Fibroblast of skin of right quadriceps (primary cell): ENCODE measurements at places on chromosomes 1 and 21.
A peak's percentile ranks its signal among the peaks of the same experiment; 100 is the strongest.

- no peak for DNase-seq
Measured at GRCh38 chr1:220222939-220223338, 49.3 kb downstream of the RAB3GAP2 start.

GRCh38 chr1:31792116-31792515 is 23.7 kb downstream of the SPOCD1 start:
- DNase-seq = no peak

DNA sequence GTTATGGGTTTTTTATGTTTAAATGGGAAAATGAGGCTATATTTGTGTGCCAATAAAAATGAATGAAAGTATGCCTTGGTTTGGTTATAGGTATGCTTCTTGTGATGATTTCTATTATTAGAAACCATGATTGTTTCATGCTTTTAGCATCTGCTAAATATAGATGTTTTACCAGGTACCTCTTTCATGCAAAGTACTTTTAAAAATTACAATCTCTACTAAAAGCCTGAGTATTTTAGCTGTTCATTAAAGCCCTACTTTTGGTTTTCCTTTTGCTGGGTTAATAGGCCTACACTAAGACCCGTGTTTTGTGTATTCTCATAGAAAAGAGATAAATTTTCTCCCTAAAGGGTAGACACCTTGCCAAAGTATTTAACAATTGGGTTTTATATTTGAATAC is 32.0 kb downstream of the MTF2 start:
- DNase-seq = no peak

- DNase-seq = no peak
Measured at GRCh38 chr1:180588121-180588520, 29.4 kb downstream of the OVAAL start.

GRCh38 chr1:28162151-28162550 is 14.3 kb downstream of the PTAFR start:
- DNase-seq = no peak

GRCh38 chr1:193416226-193417024 is 230.0 kb upstream of the B3GALT2 start:
- DNase-seq = no peak

GRCh38 chr1:212182579-212182978 is 102.6 kb upstream of the PPP2R5A start:
- DNase-seq = no peak

DNA sequence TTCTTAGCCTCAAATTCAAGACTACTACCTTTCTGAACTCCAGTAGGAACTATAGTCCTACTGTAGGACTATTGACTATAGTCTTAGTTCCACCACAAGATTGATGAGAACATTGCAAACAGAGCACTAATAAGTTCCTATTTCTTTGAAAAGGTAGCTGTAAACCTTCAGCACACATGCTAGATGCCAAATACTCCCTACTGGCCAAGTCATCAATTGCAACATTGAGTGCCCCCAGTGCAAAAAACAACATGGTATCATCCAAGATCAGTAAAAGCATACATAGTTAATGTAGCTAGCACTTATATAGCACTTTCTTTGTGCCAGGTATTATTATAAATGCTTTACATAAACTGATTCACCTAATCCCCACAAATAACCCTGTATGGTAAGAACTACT is 99.8 kb downstream of the MRPL39 start:
- DNase-seq = no peak

- peak; percentile 90 for DNase-seq
Measured at GRCh38 chr1:8463144-8463927, 145.4 kb downstream of the SLC45A1 start.

DNA sequence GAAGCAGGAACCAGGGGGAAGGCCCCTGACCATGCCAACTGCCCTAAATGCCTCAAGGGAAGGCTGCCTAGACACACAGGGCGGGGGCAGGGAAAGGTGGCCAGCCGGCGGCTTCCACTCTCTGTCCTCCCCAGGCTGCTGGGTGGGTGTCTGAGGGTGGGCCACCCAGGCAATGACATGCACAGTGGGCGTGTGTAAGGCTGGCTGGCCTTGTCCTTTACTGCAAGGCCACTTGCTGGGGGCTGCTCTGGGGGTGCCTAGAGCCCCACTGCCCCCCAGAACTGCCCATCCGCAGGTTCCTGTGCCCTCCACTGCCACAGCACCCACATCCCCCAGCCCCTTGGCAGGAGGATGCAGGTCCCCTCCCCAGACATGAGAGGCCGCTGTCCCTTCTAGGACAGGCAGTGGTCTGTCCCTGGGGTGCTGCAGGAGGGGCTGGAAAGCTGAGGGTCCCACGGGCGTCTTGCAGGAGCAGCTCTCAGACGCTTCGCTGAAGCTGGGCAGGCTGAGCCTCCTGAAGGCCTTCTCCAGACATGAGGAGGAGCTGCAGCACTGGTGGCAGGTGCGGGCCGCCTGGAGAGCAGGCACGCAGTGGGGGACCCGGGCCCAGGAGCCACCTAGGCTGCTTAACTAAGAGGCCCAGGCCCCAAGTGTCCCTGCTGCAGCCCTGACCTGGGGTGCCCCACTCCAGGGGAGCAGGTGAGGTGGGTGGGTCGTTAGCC is 10.1 kb downstream of the CCDC27 start:
- DNase-seq = no peak

DNA sequence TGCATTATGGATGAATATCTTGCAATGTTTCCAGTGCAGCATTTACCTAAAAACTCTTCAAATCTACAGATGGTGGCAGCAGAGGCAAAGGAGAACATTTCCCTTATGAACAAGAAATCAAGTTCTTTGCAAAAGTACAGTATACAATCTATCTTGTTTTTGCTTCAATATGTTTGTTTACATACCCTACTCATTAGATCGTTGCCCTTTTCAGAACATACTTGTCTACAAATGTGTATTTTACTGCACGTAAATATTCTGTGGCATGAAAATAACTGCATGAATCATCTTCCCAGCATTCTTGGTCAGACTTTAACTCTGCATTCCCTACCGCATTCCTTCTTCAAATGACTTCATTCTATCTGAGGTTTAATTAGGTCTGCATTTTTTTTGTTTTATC is 212.7 kb downstream of the ZP4 start:
- DNase-seq = peak; percentile 75

- DNase-seq = no peak
Measured at GRCh38 chr1:227175611-227176010, 142.7 kb downstream of the CDC42BPA start.

- DNase-seq = no peak
Measured at GRCh38 chr1:229657993-229658755, 32.1 kb downstream of the URB2 start.

DNA sequence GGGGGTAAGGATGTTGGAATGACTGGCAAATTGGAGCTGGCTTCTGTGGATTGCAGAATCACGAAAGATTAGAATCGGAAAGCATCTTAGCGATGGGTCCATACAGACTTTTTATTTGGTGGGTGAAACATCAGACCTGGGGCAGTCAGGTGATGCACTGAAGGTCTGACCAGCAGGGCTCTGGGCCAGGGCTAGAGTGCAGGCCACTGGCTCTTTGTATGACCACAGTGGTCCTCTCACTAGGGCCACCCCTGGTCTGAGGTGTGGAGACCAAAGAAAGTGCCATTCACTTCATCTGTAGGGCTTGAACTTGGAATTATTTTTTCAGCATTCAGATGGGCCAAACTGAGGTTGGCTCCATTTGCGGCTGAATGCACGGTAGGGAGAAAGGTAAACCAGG is 306.4 kb downstream of the RPS6KC1 start:
- no peak for DNase-seq

DNA sequence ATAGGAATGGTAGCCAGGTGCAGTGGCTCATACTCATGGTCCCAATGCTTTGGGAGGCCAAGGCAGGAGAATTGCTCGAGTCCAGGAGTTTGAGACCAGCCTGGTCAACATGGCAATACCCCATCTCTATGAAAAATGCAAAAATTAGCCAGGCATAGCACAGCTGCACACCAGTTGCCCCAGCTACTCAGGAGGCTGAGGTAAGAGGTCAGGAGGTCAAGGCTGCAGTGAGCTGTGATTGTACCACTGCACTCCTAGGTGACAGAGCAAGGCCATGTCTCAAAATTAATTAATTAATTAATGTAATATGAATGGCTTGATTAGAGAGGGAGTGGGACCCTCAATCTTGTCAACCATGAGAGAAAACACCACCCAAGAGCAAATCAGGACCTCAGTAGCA is 198.7 kb upstream of the DUSP10 start:
- DNase-seq = no peak

DNA sequence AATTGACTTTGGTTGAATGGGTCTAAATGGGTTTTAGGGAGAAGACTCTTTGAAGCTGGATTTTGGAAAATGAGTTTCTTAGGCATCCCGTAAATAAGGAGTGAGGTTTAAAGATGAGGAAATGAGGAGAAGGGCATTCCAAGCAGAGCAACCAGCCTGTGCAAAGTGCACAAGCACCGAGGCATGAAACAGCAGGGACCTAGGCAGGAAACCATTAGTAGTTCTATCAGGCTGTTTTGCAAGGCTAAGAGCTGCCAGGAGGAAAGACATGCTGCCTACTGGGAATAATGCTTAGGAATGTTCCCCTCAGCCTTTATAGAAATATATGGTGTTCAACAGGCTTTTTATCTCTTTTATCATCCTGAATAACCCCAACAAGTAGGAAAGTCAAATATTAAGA is 153.1 kb upstream of the FGGY start:
- peak; percentile 71 for DNase-seq

DNA sequence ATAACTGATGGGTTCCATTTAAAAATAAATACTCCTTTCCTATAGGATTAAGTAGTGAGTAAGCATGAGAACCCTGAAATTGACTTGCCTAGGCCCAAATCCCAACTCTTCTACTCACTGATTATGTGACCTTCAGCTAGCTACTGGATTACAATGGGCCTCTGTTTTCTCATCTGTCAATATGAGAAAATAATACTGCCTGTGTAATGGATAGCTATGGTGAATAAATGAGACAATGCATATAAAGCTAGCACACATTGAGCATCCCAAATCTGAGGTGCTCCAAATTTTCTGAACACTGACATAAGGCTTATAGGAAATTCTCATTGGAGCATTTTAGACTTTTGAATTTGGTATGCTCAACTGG is 5.3 kb upstream of the LRRC8C start:
- no peak for DNase-seq

DNA sequence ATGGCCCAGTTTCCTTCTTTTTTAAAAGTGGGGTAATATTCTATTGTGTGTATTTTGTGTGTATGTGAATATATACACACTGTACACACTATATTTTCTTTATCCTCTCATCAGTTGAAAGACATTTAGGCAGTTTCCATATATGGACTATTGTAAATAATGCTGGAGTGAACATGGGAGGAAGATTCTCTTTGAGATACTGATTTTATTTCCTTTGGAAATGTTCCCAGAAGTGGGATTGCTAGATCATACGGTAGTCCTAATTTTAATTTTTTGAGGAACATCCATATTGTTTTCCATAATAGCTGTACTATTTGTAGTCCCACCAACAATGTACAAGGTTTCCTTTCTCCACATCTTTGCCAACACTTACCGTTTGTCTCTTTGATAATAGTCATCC is 51.0 kb downstream of the F3 start:
- DNase-seq = no peak

DNA sequence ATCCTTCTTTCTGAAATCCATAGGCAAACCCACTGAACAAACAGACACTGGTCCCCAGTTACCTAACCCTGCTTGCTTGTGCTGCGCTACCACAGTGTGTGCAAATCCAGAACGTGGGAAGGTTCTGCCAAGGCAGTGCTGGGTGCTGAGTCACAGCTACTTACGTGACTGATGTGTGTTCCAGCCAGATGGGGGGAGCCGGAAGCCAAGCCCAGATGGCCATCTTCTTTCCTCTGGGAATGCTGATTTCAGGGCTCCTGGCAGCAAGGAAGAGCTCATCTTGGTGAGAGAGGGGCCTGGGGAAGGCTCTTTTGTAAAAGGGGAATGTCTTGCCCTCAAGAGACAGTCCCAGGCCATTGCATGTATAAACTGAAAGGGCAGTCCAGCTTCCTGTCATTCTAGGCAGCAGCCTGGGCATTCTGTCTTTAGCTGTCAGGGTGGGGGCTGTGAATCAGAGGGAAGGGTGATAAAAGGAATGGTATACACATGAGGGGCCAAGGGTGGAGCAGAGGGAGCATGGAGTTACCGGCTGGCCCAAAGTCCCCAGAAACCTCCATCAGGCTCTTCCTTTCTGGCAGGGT is 54.1 kb downstream of the CD46 start:
- DNase-seq = peak; percentile 90

- DNase-seq = no peak
Measured at GRCh38 chr1:153626477-153626903, 815 bp downstream of the S100A13 start.

- DNase-seq = peak; percentile 48
Measured at GRCh38 chr1:212070720-212071302, 35.3 kb downstream of the DTL start.

DNA sequence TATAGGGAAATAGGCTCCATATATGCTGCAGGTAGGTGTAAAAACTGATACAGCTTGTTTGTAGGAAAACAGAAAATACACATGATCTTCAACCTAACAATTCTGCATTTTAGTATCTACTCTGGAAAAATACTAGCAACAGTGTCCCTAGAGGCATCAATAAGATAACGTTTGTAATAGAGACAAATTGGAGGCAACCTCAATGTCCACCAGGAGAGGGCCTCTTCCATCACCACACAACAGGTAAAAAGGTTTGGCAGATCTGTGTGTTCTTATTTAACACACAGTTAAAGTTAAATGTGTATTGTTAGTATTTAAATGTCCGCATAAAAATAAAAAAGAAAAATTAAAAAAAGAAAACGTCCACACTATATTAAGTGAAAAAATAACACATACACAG is 5.4 kb downstream of the EIF2D start:
- peak; percentile 15 for DNase-seq

GRCh38 chr1:174799136-174799479 is 200.6 kb upstream of the CACYBP start:
- no peak for DNase-seq

DNA sequence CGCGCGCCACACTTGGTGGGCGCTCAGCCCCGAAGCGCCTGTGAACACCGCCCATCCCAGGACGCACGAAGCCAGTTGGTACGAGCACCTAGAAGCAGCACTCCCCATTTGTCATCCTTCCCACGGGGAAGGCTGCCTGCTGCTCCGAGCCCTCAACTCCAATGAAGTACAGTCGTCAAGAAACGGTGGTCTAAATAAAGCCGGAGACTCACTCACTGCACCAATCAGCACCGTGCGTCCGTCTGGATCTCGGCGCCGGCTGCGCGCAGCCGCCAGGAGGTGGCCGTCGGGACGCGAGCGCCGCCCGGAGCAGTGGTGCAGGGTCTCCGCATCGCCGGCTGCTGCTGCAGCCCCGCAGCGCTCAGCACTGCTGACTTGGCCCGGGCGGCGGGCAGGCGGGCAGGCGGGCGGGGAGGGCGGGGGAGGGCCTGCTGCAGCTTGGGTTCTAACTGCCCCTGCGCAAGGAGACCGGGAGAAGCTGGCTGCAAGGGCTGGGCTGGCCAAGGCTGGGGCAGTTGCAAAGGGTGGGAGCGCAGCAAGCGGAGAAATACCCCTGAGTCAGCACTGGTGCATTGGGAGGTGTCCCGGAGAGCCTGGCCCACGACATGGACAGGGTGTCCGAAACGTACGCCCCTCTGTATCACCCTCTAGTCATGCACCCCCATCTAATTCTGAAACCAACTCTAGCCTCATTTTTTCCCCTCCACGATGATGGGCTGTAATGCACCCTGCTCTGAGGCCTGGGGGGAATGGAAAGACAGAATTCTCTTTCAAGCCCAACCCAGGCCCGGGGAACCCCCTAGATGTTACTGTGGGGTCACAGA is 35.8 kb upstream of the H6PD start:
- DNase-seq = peak; percentile 48

- DNase-seq = no peak
Measured at GRCh38 chr1:111729271-111729921, 9.8 kb downstream of the INKA2 start.
